Stimulated activated CD8-positive, alpha-beta memory T cell treated with anti-CD3 and anti-CD28 coated beads, Interleukin-15, amount 100 ng/mL, for 24 hours (primary cell): ENCODE measurements at places on chromosomes 16 and 17.

DNA sequence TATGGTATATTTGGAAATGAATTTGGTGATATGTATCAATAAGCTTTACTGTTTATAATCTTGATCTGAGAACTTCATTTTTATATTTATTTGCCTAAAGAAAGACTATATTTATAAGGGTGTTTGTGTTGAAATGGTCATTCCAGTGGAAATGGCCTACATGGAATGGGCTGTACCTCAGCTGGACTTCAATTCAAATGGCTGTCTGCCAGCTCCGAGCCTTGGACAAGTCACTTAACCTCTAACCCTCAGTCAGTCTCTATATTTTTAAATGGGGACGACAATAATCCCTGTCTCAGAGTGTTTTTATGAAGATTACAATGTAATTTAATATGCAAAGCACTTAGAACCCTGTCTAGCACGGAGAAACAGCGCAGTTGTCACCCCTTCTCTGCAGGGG, 260.8 kb upstream of the CACNG5 start:
- no peak for DNase-seq

- DNase-seq, result no peak
Observed at GRCh38 chr17:48575673-48576478, 2.3 kb downstream of the HOXB4 start.

DNA sequence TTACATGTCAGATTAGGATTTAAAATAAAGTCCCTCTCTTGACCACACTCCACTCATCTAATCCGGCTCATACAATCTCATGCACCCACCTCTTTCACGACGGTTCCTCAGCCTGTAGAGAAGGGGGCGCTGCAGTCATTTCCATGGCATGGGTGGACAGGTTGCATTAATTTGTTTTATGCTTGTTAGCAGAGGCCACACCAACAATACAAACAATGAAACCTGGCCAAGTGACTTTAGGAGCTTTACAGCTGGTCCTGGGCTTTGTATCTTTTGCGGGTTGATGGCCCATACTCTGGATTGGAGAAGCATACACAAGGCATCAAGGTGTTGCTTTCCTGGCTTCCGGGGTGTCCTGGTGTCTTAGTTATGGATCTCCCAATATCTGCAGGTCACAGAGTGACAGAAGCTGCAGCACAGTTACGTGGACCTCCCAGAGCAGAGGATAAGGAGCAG, 9.7 kb upstream of the SNF8 start:
- DNase-seq, result no peak

DNA sequence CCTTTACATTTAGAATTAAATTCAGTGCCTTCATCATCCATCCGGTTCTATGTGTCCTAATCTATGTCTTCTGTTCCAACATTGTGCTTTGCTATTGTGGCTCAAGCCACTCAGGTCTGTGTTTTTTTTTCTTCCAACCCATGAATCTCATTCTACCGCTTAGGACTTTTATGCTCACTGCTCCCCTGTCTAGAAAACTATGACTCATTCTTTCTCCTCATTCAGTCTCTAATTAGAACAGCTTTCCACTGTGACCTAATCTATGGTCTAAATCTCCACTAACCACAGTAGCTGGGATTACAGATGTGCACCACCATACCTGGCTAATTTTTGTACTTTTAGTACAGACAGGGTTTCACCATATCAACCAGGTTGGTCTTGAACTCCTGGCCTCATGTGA, 418.7 kb downstream of the KCNJ2 start:
- no peak for DNase-seq

DNA sequence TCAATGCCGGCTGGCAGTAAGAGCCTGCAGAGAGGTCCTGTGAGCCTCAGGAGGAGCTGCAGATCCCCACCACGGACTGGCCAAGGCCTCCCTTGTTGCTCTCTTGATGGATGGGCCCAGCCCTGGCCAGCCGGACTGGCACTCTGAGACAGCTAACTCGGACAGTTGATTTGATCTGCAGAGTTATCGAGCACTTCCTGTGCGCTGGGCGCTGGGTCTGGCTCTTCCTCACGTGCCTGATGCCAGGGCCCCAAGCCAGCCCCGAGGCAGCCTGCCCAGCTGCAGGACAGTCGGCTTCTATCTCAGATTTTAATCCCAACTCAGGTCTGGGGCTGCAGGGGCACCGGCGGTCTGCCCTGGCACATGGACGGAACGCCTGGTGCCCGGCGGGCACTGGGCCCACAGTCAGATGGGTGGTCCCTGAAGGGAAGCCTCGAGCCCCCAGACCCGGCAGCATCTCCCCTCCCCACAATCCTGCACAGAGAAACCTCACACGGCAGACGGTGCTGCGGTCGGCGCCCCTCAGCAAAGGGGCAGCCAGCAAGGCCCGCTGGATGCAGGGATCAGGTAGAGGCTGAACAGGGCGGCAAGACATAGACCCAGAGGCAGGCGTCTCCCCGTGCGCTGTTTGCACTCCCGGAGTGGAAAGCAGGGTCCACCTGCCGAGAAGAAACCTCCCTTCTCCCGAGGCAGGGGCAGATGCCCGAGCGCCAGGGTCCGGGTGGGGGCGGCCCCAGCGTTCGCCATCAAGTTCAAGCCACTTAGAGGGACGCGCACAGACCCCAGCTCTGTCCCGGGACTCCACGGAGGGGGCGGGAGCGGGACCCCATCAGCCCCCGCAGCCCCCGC, 34.0 kb downstream of the TIMM22 start:
- DNase-seq, result no peak

DNA sequence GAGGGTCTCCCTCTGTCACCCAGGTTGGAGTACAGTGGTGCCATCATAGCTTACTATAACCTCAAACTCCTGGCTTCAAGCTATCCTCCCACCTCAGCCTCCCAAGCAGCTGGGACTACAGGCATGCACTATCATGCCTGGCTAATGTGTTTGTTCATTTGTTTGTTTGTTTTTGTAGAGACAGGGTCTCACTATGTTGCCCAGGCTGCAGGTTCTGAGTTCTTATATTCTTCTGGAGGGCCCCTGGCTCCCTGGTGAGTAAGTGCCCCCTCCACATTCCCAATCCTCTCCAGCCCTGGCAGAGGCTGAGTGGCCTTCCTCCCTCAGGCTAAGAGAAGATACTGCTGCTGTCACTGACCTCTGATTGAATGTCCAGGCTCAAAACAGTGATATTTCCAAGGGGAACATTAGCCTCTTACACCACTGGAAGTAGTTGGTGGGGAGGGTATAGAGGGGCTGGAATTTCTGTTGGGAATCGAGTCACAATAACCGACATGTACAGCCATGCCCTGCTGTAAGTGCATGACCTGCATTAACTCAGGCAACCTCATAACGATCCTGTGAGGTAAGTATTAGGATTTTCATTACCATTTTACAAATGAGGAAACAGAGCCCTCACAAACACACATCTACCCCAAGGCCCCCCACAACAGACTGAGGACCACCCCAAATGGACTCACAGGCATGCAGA, 2.7 kb upstream of the ETV4 start:
- no peak for DNase-seq

GRCh38 chr16:67594956-67595355, 32.6 kb downstream of the CTCF start:
- DNase-seq, result no peak

DNA sequence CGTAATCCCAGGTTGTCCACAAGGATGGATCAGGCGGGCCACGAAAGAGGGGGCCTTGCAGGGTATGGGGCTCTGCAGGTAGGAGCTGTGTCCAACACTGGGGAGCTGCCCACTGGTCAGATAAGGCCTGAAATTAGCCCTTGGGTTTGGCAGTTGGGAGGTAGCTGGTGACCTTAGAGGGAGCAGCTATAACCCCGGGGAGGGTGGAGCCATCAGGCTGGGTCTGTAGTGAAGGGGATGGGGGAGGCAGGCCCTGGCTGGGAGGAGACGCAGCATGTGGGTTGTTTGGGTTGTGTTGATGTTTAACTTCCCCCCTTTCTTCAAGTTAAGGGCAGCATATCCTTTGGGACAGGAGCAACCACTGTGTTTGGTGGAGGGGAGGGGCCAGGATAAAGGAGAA, 5.9 kb downstream of the MLLT6 start:
- DNase-seq, result no peak

- DNase-seq, result no peak
Observed at GRCh38 chr16:55046916-55047315, 116.3 kb downstream of the IRX5 start.

GRCh38 chr16:23673971-23674614, 4.6 kb upstream of the PLK1 start:
- DNase-seq, result no peak

- no peak for DNase-seq
Observed at GRCh38 chr17:80658821-80659220, 114.2 kb downstream of the RPTOR start.

- no peak for DNase-seq
Observed at GRCh38 chr16:29009050-29009837, 24.4 kb downstream of the LAT start.

- DNase-seq, result no peak
Observed at GRCh38 chr16:30525844-30526136, 576 bp downstream of the ZNF768 start.
